Neural progenitor cell (in vitro differentiated cells): ENCODE measurements at places on chromosomes 3 and 15. TPM values are rescaled to one million over a fixed set of nuclear protein-coding genes. Genes with fewer than 3 reads are reported as not detected.

- no peak for DNase-seq
- no peak overlapping the region for H3K27ac ChIP-seq
- no peaks in the 10 kb centered on the region for H3K27me3 ChIP-seq
Observed at GRCh38 chr3:167323572-167323971, 56.5 kb downstream of the ZBBX start.

GRCh38 chr3:6526861-6527260 is 334.1 kb upstream of the GRM7 start:
- no peak overlapping the region for H3K4me3 ChIP-seq
- DNase-seq, result no peak
- no peaks in the 10 kb centered on the region for H3K36me3 ChIP-seq
- no peaks in the 10 kb centered on the region for H3K27me3 ChIP-seq
- H3K4me1 ChIP-seq, result no peaks in the 10 kb centered on the region

DNA sequence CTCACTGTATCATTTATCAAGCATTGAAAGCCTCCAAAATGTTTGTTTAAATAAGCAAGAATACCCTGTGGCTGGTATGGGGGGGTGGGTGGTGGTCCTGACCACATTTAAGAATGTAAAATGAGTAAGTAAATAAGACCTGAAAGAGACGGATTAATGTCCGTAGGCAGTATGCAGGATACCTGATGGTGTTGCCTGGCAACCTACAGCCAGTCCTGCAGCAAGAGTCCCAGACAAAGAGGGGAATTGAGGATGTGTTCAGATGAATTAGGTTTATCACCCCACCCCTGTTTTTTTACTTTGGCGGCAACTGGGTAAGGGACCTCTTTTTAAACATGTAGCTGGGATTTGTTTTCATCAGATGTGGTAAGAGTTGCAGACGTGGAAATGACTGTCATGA is 99.8 kb upstream of the BFSP2 start:
- no peak overlapping the region for H3K27ac ChIP-seq
- DNase-seq, result no peak
- no peak overlapping the region for H3K4me3 ChIP-seq
- H3K36me3 ChIP-seq, result no peaks in the 10 kb centered on the region

- DNase-seq, result no peak
- peaks cover 6% of the 10 kb centered on the region for H3K4me1 ChIP-seq
- no peaks in the 10 kb centered on the region for H3K36me3 ChIP-seq
- H3K27ac ChIP-seq, result no peak overlapping the region
Observed at GRCh38 chr3:19931180-19931692, 2.8 kb downstream of the EFHB start.

GRCh38 chr15:47384776-47385175 is 332.5 kb upstream of the SEMA6D start:
- no peak for DNase-seq
- no peak overlapping the region for H3K27ac ChIP-seq
- no peaks in the 10 kb centered on the region for H3K27me3 ChIP-seq
- H3K4me3 ChIP-seq, result no peak overlapping the region
- no peaks in the 10 kb centered on the region for H3K36me3 ChIP-seq
- H3K4me1 ChIP-seq, result no peaks in the 10 kb centered on the region

Gene CCR9
- not detected in 2 replicates for total RNA-seq

- H3K36me3 ChIP-seq, result no peaks in the 10 kb centered on the region
- no peak overlapping the region for H3K4me3 ChIP-seq
- no peak overlapping the region for H3K27ac ChIP-seq
- DNase-seq, result no peak
- no peaks in the 10 kb centered on the region for H3K27me3 ChIP-seq
Observed at GRCh38 chr15:81523867-81524266, 149.9 kb upstream of the TMC3 start.

DNA sequence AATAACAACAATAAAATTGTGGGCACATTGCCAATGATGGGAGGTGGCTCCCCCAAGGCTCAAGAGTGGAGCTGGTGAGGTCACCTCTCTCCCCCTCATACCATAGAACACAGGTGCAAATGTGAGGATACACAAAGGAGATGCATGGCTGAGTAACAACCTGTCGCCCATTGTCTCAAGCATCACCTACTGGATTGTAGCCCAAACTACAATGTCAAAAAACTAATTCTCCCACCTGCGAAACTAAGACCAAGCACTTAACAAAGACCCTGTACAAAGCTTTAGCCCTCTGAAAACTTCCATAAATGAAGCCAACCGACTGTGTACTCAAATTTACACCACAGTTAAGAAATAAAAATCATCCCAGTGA is 50.4 kb upstream of the IGSF11 start:
- H3K4me1 ChIP-seq, result no peaks in the 10 kb centered on the region
- H3K27me3 ChIP-seq, result no peaks in the 10 kb centered on the region
- no peak for DNase-seq

GRCh38 chr15:73886717-73887345 is 13.5 kb downstream of the TBC1D21 start:
- H3K36me3 ChIP-seq, result no peaks in the 10 kb centered on the region
- H3K27ac ChIP-seq, result no peak overlapping the region
- DNase-seq, result no peak
- no peaks in the 10 kb centered on the region for H3K4me1 ChIP-seq
- H3K27me3 ChIP-seq, result no peaks in the 10 kb centered on the region
- no peak overlapping the region for H3K4me3 ChIP-seq

DNA sequence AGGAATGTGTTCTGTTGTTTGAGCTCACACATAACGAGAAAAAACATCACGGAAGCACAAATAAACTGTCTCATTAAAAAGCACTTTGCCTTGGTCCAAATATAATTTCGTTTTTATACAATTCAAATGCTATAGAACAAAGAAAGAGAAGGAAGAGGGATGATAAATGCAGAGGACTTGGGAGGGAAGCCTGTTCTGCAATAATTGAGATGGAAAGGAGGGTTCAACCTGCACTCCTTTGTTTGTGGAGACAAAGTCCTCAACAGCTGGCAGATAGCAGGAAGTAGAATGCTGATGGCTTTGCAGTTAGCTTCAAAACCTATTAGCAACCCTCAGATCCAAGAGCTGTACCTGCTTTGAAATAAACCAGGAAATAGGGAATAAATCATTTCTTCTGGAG is 1010.8 kb downstream of the FHIT start:
- no peaks in the 10 kb centered on the region for H3K36me3 ChIP-seq
- H3K4me1 ChIP-seq, result peaks cover 15% of the 10 kb centered on the region
- no peaks in the 10 kb centered on the region for H3K27me3 ChIP-seq
- H3K27ac ChIP-seq, result no peak overlapping the region
- peak; percentile 27 for DNase-seq
- no peak overlapping the region for H3K4me3 ChIP-seq

Gene GOLGB1
- 35.2 and 52.5 TPM in 2 replicates for total RNA-seq

Gene HHATL
- total RNA-seq, result not detected in 2 replicates

DNA sequence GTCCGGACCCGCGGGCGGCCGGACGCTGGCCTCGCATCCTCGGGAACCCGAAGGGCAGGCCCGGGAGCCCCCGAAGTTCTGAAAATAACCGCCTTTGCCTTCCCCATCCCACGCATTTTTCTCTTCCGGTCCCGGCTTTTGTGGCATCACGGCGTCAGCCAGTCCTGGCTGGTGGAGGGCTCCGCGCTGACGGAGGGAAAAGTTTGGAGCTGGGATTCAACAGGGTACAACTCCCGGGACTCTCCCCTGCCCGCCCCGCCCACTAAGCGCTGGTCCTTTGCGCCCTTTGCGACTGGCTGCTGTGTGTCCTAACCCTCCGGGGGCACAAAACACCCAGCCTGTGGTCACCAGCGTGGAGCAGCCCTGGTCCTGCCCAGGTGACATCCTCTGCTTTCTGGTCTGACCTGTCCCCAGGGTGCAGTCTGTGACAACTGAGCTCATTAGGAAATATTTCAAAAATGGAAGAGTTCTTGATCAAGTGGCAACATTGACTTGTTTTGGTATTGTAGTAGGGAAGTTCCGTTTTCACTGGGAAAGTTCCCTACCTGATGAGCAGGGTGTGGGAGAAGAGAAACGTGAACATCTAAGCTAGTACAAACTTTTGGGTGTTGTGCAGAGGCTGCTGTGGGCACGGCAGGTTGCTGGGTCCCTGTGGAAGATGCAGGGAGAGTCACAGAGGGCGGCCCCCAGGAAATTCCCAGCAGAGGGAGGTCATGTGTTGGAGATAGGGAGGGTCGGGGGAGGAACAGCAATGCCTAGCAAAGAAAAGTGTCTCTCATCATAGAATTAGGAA is 775 bp downstream of the ARNT2 start:
- peak; percentile 71 for DNase-seq
- peaks cover 13% of the 10 kb centered on the region for H3K4me1 ChIP-seq
- peaks cover 4% of the 10 kb centered on the region for H3K36me3 ChIP-seq
- peak overlapping the region; percentile 41 for H3K27ac ChIP-seq
- H3K4me3 ChIP-seq, result peak overlapping the region; percentile 93
- H3K27me3 ChIP-seq, result peaks cover 16% of the 10 kb centered on the region

DNA sequence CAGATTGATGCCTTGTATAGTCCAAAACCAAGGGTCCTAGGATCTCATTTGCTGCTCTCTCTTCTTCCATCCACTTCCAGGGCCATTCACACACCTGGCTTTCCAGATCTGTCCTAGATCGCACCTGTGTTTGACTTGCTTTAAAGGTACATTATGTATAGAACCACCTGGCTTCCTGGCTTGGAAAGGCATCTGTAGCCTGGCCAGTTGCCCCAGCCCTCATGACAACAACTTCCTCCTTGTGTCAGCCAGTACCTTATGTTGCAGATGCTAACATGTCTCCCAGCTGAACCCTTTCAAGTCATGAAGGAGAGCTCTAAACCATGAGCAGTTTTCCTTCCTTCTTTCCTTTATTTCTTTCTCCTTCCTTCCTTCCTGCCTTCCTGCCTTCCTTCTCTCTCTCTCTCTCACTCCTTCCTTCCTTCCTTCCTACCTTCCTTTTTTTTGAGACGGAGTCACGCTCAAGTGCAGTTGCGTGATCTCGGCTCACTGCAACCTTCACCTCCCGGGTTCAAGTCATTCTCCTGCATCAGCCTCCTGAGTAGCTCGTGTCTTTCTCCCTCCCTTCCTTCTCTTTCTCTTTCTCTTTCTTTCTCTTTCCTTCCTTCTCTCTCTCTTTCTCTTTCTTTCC is 2.5 kb upstream of the HTR3C start:
- no peaks in the 10 kb centered on the region for H3K4me1 ChIP-seq
- no peaks in the 10 kb centered on the region for H3K27me3 ChIP-seq
- H3K27ac ChIP-seq, result no peak overlapping the region
- no peak for DNase-seq

DNA sequence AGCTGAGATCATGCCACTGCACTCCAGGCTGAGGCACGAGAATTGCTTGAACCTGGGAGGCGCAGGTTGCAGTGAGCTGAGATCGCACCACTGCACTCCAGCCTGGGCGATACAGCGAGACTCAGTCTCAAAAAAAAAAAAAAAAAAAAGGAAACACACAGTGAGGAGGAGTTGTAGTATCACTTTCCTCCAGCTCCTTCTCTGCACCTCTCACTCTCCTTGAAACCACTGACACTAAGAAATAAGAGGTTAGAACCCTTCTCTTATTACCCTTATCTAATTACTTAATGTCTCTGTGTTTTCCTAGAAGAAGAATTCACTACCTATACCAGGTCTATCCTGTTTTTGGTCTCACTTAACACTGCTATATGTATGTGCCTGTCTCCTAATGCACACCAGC is 31.7 kb downstream of the RAB27A start:
- no peaks in the 10 kb centered on the region for H3K4me1 ChIP-seq
- H3K27ac ChIP-seq, result no peak overlapping the region
- H3K27me3 ChIP-seq, result no peaks in the 10 kb centered on the region
- no peak for DNase-seq
- H3K4me3 ChIP-seq, result no peak overlapping the region
- no peaks in the 10 kb centered on the region for H3K36me3 ChIP-seq

Gene SAMMSON
- total RNA-seq, result not detected in 2 replicates

DNA sequence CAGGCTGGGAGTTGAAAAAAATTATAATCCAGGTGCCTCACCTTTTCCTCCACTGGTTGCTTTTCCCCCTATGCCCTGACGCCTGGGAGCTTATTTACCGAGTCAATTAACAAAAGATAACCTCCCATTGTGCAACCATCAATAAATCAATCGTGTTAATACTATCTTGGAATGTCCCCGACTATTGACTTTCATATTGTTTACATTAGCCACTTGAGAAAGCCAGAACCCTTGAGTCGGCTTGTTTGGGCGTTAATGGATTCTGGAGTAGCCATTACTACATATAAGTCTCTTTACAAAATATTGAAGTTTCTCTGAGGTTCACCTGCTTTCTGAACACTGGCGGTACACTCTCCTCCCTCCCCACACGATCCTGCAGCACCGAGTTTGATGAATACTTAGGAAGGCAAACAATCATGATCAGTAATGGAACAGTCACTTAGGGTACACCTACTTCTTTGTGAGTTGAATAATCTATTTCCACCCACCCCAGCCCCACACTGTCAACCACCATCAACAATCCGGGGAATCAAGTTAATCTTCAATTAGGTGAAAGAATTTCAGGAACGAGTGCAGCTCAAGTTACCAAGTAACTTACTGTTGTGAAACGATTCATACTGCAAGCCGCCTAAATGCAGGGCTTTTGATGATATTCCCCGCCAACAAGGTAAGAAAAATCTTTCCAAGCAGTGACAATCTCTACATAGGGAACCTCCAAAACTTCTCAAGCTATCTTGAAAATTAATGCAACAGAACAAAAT is 159.3 kb upstream of the NR2F2 start:
- DNase-seq, result peak; percentile 26
- no peaks in the 10 kb centered on the region for H3K36me3 ChIP-seq
- no peak overlapping the region for H3K27ac ChIP-seq
- H3K27me3 ChIP-seq, result no peaks in the 10 kb centered on the region
- peaks cover 37% of the 10 kb centered on the region for H3K4me1 ChIP-seq

Gene ALPK3
- 5.4 and 9.5 TPM in 2 replicates for total RNA-seq

Gene ATP13A5
- not detected in 2 replicates for total RNA-seq

DNA sequence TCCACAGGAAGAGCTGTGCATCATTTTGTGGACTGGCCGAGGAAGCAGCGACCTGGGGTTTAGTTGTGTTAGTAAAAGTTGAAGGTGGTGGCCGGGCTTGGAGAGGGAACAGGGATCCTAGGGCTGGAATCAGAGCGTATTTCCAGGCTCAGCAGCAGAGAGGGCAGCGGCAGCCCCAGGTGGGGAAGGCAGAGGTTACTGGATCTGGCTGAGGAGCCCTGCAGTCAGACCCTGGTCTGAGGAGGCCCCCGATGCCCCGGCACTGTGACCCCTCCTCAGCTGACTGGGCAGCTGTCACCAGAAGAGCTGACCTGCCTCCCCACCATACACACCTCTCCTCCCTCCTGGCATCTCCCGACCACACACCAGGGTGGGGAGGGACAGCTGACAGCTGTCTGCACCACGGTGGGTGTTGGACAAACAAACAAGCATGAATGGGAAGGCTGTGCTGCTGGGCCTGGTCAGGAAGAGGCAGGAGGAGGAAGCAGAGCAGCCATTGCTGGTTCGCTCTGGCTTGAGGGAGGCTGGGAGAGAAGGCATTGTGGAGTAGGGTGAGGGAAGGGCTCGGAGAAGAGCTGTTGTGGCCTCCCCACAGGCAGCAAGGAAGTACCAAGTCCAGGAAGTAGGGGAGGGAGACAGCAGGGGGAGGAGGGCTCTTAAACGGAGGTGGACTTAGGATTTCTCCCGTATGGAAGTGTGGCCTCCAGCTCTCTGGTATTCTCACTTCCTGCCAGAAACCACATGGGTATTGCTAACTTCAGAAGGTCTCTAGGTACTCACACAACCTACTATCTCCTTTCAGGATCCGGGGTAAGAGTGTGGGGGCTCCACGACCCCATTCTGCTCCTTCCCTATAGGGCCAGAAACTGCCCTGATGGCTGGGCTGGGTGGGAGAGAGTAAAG is 49.5 kb upstream of the HACD2 start:
- H3K36me3 ChIP-seq, result no peaks in the 10 kb centered on the region
- H3K27me3 ChIP-seq, result no peaks in the 10 kb centered on the region
- no peak overlapping the region for H3K27ac ChIP-seq
- H3K4me1 ChIP-seq, result peaks cover 51% of the 10 kb centered on the region
- H3K4me3 ChIP-seq, result no peak overlapping the region
- DNase-seq, result no peak
